Fibroblast of the conjunctiva (primary cell): ENCODE measurements at places on chromosomes 1 and 21.

DNA sequence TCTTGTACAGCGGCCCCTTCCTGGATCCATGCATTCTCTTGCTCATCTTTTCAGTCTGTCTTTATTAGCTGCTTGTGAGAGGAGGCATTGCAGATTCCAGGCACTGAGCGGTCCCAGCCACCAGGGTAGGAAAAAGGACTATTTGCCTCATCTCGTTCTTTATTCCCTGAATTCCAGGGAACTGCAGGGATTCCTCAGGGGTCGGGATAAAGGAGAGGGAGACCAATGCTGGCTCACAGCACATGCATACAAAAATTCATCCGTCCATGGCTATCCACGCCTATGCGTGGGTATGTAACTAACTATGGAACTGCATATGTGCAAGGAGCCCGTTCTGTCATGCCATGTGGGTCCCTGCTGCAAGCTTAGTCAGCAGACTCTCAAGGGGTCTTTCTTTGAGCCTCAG, 879 bp upstream of the PLPPR5 start:
- DNase-seq, result no peak

DNA sequence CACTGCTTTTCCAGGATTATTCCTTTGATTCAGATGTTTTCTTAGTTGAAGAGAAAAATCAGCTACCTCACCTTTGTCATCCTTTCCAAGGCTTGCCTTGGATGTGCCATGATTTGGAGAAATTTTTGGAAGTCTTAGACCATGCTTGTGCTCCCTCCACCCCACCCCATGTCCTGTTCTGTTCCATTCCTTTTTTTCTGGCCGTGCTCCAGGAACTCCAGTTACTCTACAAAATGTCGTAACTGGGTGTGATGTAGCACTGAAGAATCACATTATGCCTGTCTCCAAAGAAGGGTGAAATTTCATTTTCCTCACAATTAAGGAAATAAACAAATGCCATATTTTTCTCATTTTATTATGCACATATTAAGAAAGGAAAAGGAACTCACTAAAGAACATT, 217.8 kb upstream of the ZRANB2 start:
- DNase-seq, result no peak

- DNase-seq, result no peak
Observed at GRCh38 chr1:206477581-206478380, 7.5 kb downstream of the IKBKE start.

GRCh38 chr1:17207540-17207939, 2.6 kb downstream of the PADI1 start:
- no peak for DNase-seq

DNA sequence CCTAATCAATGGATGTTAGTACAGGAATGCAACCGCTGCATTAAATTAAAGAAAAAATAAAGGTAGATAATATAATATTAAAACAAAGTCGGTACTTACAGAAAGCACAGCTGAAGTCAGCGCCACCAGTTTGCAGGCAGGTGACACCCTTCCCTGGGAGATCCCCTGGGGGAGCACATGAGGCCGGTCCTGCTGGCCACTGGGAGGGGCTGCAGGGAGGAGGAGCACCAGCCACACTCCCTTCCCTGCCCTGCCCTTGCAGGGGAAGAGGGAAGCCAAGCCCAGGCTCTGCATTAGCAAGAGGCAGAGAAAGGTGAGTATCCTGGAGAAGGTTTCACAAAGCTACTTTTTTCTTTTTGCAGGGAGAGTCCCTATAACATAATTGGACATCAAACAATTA, 507.0 kb downstream of the AJAP1 start:
- DNase-seq, result no peak

- peak; percentile 21 for DNase-seq
Observed at GRCh38 chr1:183178545-183178944, 7.5 kb upstream of the LAMC2 start.

- no peak for DNase-seq
Observed at GRCh38 chr1:53116933-53117600, 25.4 kb downstream of the SLC1A7 start.

- no peak for DNase-seq
Observed at GRCh38 chr1:61635557-61635956, 89.4 kb downstream of the TM2D1 start.

DNA sequence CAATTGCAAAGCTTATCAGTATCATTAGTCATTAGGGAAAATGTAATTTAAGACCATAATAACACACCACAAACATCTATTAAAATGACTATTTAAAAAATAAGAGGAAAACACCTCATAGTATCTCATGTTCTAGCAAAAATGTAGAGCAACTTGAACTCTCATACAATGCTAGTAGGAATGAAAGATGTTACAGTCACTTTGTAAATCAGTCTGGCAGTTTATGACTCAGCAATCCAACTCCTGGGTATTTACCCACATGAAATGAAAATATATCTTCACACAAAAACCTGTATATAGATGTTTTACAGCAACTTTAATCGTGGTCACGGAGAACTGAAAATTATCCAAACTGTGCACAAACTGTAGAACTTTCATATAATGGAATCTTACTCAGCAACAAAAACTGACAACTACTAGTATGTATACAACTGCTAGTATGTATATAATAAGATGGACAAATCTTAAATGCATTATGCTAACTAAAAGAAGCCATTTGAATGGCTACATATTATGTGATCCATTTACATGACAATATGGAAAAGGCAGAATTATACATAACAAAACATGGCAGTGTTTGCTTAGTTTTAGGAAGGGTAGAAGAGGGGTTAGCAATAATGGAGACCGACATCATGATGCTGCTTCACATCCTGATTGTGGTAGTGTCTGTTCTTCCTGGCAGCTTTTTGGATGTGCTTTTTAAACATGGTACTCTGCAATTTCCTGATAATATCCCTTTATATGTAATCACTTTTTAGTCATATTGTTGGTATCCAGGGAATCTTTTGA, 267.0 kb downstream of the KCTD3 start:
- no peak for DNase-seq

DNA sequence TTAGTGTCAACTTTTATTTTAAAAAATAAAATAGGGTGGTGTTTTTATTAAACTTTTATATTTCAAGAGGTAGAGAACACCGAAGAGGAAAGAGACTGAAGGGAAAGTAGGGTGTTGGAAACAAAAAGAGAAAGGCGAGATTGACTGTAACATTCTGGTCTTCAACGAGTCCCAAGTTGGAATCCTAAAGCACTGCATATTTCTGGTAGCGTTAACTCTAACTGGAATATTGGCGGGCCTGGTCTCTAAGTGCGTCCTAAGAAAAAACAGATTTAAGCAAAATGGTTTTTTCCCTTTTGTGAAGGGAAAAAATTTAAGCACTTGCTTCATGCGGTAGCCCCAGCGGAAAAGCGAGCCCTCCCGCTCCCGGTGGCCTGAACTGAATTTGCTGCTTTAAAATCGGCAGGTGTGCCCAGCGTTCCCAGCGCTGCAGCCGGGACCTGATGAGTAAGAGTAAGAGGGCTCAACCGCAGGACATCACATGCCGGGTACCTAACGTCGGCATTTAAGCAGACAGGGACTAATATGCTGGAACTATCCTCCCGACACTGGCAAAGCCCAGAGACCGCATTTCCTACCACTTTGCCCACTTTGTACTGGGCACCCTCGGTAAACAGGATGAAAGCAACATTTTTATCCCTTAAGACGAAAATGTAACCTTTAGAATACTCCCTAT, 30.5 kb upstream of the NFIA start:
- DNase-seq, result no peak

- no peak for DNase-seq
Observed at GRCh38 chr1:54409156-54410142, 3.3 kb upstream of the SSBP3 start.

DNA sequence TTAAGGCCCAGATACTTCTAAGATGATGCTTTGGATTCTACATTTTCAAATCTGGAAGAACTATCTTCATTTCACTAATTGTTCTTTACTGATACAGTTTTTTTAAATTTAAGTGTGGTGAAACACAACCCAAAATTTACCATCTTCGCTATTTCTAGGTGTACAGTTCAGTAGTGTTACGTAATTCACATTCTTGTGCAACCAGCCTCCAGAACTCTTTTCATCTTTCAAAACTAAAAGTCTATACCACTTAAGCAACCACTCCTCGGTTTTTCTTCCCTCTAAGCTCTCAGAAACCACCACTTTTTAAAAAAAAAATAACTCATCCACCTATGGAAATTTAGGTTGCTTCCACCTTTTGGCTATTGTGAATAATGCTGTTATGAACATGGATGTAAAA, 220.7 kb downstream of the PDE4B start:
- DNase-seq, result no peak

DNA sequence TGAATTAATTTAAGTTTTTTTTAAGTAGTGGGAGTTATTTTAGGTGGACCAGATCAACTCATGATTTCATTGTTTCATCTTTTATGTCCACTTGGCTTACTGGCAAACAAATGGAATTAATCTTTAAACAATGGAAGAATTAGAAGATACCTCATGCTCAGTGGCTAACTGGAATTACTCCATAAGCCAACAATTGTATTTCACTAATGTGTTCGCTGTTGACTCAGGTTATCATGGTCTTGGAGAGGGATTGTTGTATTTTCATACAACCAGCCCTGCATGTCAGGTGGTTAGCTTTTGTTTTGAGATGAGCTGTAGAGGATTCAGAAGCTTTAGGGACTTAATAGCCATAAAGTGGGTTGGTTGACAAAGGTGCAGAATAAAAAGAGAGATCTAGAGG, 57.2 kb upstream of the HMCN1 start:
- DNase-seq, result no peak

GRCh38 chr1:81021134-81021533, 779.6 kb upstream of the ADGRL2 start:
- DNase-seq, result no peak

DNA sequence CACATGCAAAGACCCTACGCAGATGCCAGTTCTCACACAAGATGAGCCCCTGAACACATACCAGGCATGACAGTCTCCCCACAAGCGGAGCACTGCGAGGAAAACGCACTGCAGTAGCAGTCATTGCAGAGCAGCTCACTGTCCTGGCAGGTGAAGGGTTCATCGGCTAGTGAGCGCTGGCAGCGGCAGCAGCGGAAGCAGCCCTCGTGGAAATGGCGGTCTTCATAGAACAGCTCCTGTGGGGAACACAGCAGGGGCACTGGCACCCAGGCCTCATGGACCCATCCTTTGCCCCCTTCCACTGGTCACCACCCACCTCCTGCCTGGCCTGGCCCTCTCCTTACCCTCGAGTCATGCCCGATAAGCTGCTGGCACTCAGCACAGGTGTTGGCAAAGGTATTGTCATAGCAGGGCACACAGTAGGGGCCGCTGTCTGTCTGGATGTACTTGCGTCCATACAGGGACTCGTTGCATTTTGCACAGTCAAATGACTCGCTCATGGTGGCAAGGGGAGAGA, 6.3 kb downstream of the FHL3 start:
- DNase-seq, result no peak
